ENCODE measurements at places on chromosomes 6 and 20.

- DNase-seq, result no peak
These were observed 28.9 kb downstream of the PLG start for GRCh38 chr6:160730911-160731310.

DNA sequence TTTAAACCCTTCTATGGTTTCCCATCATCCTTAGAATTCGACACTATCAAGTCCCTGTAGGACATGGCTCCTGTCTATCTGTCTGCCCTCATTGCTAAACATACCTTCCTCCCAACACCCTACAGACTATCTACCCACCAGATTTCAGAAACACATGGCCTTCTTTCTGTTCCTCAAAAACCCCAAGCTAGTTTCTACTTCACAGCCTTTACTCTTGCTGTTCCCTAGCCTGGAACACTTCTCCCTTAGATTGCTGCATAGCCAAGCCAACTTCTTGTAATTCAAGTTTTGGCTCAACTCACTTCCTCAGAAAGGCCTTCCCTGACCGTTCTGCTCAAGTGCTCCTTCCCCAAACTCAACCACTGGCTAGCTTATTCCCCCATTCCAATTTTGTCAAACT is 156.2 kb downstream of the BTBD9 start:
- no peak for DNase-seq

DNA sequence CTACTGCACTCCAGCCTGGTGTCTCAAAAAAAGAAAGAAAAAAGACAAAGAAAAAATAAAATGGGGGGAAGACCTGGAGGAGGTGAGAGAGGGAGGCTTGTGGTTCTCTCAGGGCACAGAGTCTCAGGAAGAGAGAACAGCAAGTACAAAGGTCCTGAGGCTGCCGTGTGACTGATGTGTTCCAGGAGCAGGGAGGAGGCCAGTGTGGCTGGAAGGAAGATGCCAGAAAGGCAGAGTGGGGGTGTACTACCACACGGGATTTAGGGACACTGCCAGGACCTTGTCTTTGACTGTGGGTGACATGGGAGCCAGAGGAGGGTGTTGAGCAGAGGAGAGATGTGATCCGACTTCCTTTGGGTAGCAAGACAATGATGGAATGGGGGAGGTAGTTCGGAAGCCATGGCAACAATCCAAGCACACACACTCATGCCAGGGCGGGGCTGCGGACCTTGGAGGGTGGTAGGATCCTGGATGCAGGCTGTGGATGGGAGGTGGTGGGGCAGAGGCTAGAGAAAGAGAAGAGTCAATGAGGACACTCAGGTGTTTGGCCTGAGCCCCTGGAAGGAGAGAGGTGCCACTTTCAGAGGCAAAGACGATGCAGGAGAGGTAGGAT is 136.4 kb upstream of the PTPN1 start:
- no peak for DNase-seq

DNA sequence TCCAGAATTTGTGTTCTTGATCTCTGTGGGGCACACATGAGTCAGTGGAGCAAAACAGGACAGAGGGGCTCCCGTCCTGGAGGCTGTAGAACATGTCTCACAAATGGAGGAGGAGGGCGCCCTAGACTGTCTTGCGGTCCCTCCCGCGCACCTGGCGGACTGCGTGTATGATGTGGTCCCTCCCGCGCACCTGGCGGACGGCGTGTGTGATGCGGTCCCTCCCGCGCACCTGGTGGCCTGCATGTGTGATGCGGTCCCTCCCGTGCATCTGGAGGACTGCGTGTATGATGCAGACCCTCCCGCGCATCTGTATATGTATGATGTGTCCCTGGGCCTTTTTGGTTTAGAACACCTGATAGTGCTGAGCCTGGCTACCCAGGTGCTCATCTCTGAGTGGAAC is 158.9 kb upstream of the RIN2 start:
- no peak for DNase-seq

- no peak for DNase-seq
These were observed 109.5 kb upstream of the SMLR1 start for GRCh38 chr6:130717657-130718056.

DNA sequence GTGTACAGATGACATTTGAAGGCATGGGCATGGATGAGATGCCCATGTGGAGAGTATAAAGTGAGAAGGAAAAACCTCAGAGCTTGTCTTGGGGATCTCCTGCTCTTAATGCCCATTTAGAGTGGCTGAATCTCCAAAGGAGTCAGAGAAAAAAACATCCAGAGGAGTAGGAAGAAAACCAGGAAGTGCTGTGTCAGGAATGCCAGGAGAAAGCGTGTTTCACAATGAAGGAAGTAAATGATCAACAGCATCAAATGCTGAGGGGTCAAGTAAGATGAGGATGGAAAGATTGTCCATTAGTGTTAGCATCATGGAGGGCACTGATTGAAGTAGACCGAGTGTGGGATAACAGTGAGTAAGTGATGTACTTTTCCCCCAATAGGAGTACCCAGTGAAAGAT is 56.1 kb downstream of the FIG4 start:
- no peak for DNase-seq

GRCh38 chr6:92376691-92377090 is 1042.7 kb downstream of the EPHA7 start:
- peak; percentile 15 for DNase-seq

DNA sequence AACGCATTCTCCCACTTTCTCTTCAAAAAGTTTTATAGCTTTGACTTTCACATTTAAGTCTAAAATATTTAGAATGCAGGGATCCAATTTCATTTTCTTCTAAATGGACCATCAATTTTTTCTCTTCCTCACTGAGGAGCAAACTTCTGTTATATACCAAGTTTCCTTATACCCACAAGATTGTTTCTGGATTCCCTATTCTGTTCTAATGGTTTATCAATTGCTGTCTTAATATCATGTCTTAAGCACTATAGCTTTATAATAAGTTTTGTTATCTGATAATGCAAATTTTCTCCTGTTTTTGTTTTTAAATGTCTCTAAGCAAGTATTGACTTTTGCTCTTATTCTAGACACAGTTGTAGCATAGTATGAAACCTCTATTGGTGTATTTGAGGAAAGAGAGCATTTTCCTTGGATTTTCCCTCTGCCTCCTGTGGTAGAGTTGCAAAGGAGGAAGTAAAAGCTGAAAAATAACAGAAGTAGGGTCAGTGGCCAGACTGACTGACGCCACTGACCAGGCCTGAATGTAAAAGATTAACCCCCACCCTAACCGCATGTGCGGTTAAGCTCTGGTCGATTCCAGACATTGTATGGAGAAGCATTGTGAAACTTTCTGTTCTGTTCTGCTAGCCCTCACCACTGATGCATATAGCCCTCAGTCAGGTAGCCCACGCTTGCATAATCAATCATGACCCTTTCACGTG is 40.3 kb downstream of the GPX5 start:
- no peak for DNase-seq

GRCh38 chr20:50040432-50041245 is 57.9 kb downstream of the SNAI1 start:
- DNase-seq, result no peak

- no peak for DNase-seq
These were observed 59.0 kb downstream of the RIPOR2 start for GRCh38 chr6:24876499-24877465.

GRCh38 chr6:140909625-140910024 is 1223.1 kb upstream of the GJE1 start:
- no peak for DNase-seq

DNA sequence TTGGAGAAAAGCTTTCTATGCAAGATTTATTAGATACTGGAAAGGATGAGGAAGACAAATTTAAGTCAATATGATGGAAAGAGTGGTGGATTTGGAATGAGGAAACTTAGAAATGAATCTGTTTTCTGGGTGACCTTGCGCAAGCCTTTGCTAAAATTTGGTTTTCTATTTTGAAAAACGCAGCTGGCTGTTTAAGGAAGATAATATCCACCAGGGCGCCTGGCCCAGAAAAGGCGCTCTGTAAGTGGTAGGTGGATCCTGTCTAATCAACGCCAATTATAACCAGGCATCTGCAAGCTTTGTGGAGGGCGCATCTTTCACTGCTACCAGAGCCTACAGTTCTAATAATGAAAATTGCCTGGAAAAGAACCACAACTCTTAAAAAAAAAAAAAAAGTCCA is 398 bp upstream of the SPATS1 start:
- no peak for DNase-seq

- no peak for DNase-seq
These were observed 81.0 kb downstream of the MYB start for GRCh38 chr6:135261872-135262725.

- DNase-seq, result no peak
These were observed 44.2 kb upstream of the ZMYND8 start for GRCh38 chr20:47400685-47401084.

- DNase-seq, result no peak
These were observed 449.4 kb upstream of the PTCHD4 start for GRCh38 chr6:48560408-48560807.

DNA sequence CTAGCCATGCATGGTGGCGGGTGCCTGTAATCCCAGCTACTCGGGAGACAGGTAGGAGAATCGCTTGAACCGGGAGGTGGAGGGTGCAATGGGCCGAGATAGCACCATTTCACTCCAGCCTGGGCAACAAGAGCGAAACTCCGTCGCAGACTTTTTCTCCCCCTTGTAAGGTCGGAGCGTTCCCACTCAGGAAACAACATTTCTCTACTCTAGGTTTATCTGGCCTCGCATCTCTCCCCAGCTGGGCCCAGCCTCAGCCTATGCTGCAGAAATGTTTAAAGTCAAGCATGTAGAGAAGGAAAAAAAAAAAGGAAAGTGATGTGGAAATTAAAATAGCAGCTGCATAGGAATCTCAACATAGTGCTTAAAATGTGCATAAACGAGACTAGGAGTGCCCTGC is 172.3 kb downstream of the TRIM27 start:
- DNase-seq, result no peak

DNA sequence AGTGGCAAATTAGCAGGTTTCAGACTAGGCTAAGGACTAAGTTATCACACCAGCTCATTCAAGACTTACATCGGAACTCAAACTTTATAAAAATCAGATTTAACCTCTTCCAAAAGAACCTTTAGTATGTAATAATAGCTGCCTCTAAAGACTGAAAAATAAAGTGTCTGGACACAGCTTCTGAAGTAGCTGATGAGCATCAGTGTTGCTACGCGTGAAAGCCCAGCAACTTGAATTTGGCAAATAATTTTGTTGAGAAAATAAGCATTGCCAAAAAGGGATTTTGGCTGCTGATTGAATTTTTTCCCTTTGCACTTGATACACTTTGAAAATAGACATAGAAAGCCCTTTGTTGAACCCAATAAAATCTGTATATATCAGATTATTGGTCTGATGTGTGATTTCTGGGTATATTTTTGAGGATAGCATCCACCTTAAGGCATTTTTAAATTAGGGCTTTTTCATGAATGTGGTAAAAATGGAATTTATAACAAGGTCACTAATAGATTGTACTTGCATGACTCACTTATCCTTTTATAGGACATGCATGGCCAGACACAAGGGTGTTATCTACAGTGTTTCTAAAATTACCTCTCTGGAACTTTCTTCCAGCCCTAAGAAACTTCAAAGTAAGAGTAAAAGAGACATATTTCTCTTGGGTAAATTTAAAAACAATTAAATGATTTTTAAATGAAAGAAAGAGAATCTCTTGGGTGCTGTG is 350.4 kb downstream of the TENT5A start:
- DNase-seq, result no peak

Data from right hindlimb (tissue), 1 donor.